ENCODE measurements at places on chromosomes 5 and 9.
A peak's percentile ranks its signal among the peaks of the same experiment; 100 is the strongest.

DNA sequence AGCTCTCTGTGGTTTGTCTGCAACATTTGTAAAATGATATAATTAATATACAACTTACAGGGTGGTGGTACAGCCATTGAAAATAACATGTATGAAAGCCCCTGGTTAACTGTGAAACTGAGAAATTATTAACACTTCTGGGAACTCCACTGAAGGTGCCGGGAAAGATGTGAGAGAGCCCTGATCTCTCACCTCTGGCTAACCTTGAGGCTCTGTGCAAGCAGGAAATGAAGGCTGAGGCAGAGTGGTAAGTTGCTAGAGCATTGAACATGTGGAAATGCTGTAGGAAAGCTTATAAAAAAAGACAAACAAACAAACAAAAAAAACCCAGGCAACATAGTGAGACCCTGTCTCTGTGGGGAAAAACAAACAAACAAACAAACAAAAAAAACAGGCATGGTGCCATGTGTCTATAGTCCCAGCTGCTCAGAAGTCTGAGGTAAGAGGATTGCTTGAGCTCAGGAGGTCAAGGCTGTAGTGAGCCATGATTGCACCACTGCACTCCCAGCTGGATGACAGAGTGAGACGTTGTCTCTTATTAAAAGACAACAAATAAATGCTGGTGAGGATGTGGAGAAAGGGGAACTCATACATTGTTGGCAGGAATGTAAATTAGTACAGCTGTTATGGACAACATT lies 7.5 kb downstream of the CATSPER3 start:
- no peak for DNase-seq

DNA sequence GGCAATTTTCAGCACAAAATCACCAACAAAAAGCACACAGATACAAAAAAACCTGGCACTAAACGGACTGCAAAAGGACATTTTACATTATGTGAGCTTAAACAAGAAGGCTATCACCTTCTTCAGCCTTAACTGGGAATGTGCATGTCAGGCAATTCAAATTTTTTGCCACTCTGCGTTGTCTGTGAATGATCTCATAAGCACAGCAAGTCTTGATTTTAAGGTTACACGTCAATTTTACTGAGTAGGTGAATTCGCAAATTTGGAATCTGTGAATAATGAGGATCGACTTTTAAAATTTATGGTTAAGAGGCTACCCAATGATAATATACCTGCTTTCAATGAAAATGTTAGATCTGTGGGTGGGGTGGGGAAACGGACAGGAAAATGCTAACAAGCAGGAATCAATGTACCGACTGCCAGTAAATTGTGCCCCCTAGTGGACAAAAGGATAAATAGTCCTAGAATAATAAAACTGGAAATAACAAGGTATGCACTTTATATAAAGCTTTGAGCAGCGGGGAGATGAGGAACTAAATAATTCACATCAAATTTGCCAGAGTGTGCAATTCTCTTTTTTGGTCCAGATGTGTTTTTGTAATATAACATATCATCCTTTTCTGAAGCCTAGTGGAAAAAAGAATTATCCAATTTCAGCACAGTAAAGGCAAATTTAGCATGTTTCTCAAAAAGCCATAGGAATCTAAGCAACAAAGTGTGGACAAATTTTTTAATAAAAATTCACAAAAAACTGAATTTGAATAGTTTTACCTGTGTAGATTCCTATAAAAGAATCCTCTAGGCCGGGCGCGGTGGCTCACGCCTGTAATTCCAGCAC lies 20.5 kb downstream of the EQTN start:
- peak; percentile 62 for DNase-seq

DNA sequence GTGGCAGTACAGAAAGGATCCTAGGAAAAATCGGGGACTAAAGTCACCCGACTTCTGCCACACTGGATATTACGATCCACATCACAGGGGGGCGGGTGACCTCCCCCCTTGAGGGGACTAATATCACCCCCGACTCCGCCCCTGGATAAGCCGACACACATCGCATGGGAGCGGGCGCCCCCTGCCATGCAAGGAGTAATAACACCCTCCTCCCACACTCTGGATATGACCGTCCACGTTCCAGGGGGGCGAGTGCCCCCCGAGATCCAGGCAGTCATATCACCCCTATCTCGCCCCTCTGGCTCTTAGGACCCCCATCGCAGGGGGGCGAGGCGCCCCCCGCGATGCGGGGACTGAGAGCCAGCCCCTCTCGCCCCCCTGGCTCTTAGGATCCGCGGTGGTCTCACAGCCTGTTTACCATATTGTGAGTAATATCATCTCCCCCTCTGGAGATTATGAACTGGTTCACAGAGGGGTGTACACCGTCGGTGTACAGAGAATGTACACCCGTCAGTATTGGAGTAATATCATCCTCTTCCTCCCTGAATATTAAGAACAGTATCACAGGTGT lies 423.0 kb downstream of the DIRAS2 start:
- no peak for DNase-seq

DNA sequence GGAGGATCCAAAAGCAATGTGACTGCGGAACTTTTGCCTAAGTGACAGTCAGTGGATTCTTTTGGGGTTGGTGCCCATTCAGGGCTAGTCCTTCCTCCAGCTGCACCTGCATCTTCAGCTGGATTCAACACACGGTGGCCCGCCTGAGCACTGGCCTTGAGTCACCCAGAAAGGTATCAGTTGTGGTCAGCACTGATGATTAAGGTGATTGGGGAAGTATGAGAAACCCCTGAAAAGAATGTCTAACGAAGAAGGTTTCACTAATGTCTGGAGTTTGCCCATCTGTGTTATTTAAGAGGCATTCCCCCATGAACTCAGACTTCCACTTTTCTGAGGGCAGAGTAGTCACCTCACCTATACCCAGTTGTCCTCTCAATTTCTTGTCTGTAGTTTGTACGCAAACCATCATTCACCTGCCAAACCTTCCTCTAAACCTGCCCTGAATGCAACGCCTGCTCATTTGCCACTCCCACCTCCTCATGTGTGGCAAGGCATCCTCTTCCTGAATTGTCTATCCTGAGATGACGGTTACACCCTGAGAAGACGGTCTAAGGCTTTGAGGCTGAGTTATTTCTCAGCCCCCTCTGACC lies 27.2 kb downstream of the CSF2 start:
- DNase-seq, result no peak

- no peak for DNase-seq
Measured at GRCh38 chr5:27652505-27652904, 614.1 kb upstream of the CDH9 start.

DNA sequence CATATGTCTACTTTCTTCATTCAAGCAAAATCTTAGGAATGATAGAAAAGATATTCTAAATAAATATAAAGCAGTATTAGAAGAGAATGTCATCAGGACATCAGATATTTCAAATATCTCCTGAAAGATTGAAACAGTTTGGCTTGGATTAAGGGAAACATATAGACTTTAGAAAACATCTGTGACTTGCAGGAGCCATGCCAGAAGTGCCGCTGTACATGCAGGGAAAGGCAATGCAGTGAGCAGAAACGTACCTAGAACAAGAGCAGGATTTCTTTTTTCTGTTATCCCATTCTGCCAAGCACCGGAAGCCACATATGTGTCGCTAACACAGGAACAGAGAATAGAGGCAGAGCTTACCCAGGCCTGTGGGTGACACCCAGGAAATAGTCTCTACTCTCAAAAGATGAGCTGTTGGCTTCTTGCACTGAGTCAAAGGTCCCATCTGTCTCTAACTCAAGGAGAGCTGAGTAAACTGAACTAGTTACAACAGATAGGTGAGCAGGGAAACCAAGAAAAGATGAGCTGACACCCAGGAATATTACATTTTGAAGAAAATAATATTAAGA lies 5.8 kb downstream of the ADAMTS19 start:
- no peak for DNase-seq

GRCh38 chr9:38332625-38333024 lies 59.9 kb upstream of the ALDH1B1 start:
- DNase-seq, result no peak

- DNase-seq, result no peak
Measured at GRCh38 chr5:88854769-88855168, 28.2 kb downstream of the MEF2C start.

GRCh38 chr9:3740690-3741419 lies 215.1 kb upstream of the RFX3 start:
- no peak for DNase-seq

DNA sequence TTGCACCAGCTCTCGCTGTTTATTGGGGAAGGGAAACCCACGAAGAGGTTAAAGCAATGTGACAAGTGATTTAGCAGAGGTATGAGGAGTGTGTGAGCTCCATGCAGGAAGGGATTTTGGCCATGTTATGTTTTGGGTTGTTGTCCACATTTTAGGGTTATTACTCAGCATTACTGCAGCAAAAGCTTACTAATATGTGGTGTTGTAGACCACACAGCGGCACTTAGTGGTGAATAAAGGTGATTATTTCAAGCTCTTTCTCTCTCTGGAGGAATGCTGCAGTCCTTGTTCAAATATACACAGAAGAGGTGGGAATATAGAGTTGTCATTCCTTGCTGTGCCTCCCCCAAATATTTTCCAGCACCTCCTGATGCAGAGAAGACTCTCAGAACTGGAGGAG lies 29.7 kb upstream of the AKNA start:
- DNase-seq, result no peak

GRCh38 chr5:1519631-1520210 lies 4.0 kb downstream of the LPCAT1 start:
- no peak for DNase-seq

- no peak for DNase-seq
Measured at GRCh38 chr9:4585135-4585534, 77.0 kb upstream of the PLPP6 start.
